ENCODE measurements at places on chromosomes 11 and 22.

GRCh38 chr22:27381552-27381951 lies 420.0 kb downstream of the MN1 start:
- no peak for DNase-seq

DNA sequence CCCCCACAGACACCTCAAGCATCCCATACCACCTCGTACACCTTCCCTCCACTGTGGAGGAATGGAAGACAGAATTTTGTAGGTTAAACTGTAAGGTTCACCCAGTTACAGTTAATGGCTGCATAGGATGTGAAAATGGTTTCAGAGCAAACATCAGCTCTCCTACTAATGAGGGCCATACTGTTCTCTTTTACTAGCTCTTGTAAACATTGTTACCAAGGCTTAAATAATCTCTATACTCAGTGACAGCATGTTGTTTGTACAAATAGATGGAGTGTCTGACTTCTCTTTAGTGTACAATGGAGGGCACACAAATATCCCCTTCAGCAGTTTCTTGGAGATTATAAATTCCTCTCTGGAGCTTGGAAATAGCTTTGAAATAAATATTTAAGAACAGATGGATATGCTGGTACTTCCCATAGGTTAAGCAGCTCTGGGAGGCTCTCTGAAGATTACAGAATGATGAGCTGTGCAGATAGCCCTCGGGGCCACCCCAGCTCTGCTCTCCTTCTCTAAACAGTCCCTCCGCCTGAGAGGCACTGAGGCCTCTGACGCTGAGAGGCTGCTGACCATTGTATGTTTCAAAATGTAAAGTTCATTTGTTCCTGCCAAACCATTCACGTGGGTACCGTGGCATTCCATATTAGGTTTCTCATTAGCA lies 25.7 kb downstream of the TTC12 start:
- DNase-seq, result no peak

- peak; percentile 10 for DNase-seq
Measured at GRCh38 chr11:46006418-46007070, 84.1 kb downstream of the LARGE2 start.

GRCh38 chr11:30786256-30787110 lies 200.3 kb upstream of the MPPED2 start:
- no peak for DNase-seq

DNA sequence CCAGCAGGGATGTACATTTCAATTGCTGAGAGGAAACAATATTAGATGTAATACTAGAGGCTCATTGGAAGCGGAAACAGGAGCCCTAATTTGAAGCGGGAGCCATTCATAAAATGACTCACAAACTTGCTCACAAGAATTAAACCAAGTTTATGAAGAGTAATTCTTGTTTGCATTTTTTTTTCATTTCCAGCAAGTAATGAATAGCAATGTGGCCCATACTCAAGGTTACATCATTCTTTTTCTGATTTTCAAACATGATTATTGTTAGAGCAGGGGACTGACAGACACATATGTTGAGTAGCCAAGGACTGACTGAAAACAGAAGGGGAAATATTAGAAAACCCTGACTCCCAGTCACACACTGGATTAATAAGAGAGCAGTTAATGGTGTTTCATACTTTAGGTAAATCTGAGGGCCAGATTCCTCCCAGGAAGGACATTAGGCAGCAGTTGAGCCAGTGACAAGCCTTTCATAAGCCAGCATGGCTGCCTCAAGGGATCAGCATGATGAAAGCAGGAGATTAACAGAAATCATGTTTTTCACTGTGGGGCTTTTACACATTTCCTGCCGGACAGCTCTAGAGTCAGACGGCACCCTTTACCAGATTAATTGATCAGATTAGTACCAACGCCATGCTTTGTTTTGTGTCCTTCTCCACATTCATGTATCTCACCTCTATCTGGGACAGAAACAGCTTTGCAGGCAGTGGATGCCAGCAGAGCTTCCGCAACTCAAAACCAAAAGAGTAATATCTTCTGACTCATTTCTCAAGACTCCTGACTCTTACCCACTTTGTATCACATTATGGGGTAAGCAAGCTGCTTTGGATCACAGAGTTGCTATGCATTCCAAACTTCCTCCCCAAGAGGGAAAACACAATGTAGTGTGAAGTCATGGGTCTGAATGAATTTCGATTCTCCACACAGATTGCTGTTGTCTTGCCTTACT lies 831.6 kb downstream of the KCNA4 start:
- DNase-seq, result no peak

DNA sequence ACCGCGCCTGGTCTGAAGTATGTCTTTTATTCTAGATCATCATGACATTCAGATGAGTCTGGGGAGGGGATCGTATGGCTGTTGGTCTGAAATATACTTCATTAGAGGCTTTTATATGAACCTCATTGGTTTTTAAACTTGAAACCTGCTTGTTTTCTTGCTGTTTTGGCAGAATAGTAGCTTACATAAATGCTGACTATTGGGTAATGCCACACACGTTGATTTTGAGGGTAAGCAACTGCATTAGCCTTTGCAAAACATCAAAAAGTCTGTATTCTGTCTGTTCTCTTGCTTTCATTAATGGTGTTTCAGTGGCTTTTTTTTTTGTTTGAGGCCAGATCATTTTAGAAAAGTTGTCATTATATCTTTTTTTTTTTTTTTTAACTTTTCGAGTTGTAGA lies 14.2 kb downstream of the PPME1 start:
- DNase-seq, result no peak

DNA sequence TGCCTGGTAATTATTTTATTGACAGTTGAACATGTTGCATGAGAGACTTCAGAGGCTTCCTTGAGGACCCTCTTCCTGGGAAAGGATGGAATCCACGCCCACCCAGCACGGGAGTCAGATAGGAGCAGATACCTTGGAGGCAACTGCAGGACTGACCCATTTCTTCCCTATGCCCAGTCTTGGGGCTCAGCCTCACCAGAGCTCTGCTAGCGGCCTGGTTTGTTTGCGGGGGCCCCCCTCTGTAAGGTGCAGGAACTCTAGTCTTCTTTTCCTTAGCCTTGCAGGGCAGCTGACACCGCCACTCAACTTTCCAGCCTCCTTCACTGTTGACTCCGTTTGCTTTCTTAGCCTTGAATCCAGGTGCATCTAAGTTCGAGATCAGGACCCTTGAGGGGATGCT lies 1032.8 kb downstream of the BRD1 start:
- DNase-seq, result no peak

DNA sequence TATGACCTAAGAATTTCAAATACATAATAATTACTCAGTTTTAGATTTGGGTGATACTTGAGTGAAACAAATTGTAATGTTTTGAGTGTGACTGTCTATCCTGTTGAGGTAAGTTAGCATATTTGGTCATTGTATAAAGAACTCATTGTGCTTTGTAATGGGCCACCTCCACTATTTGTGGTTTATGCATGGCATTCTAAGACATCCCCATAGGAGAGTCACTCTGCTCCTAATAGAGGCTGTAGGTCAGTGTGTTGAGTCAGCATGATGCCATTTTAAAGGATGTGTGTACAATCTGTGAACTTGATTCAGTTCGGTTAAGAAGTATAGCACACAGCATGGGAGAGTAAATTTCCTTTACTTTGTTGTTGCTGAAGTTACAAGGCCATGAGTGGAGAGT lies 1112.4 kb downstream of the JRKL start:
- DNase-seq, result no peak

DNA sequence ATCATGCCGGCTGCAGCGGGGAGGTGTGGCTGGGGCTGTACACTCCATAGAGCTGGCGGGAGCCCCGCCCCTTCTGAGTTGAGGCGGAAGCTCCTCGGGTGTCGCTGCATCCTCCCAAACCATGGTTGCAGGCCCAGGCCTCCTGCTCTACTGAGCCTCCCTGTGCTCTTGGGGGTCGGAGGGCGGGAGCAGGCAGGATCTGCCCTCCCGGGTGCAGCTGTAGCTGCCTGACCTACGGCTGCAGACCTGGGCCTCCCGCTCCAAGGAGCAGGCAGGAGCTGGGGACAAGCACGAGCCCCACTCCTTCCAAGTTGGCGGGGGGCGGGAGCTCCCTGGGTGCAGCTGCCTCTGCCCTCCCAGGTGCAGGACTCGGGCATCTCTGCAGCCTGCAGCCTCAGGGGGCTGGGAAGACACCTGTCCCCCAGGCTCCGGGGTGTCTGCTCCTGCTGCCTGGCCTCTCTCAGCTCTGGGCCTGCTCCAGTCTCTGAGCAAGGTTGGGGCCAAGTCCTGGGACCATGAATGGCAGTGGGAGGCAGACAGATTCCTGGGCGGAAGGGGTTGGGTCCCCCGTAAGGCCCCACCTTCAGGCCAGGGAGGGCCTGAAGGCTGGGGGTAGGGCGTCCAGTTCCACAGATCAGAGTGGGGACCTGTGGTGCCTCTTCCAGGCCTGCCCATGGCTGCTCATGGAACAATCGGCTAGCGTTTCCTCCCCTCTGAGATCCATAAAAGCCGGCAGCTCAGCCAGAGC lies 46.4 kb upstream of the SC5D start:
- DNase-seq, result no peak

GRCh38 chr11:128421577-128422330 lies 165.6 kb downstream of the ETS1 start:
- DNase-seq, result no peak

GRCh38 chr11:63770763-63771162 lies 2.2 kb upstream of the ZFTA start:
- DNase-seq, result no peak

DNA sequence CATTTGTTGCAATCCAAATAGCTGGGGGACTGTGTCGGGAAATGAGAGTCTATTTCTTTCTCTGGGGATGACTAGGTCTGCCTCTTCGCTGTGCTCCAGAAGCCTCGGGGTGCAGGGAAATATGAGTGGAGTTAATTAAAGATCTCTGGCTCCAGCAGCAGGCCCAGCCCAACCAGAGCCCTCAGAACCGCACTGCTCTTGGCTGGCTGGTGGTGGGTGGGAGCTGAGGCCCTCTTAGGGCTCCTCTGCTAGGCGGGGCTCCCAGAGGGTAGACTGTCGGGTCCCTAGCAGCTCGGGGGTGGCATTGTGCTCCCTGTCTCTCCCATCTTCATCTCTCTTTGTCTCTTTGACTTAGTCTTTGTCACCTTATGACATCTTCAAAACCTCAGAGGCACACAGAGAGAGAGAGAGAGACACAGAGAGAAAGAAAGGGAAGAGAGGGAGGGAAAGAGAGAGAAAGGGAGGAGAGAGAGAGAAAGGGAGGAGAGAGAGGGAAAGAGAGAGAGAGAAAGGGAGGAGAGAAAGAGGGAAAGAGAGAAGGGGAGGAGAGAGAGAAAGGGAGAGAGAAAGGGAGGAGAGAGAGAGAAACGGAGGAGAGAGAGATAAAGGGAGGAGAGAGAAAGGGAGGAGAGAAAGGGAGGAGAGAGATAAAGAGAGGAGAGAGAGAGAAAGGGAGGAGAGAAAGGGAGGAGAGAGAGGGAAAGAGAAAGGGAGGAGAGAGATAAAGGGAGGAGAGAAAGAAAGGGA lies 20.2 kb downstream of the MPPED1 start:
- no peak for DNase-seq

- no peak for DNase-seq
Measured at GRCh38 chr11:4546878-4547277, 1.9 kb downstream of the OR52M1 start.

DNA sequence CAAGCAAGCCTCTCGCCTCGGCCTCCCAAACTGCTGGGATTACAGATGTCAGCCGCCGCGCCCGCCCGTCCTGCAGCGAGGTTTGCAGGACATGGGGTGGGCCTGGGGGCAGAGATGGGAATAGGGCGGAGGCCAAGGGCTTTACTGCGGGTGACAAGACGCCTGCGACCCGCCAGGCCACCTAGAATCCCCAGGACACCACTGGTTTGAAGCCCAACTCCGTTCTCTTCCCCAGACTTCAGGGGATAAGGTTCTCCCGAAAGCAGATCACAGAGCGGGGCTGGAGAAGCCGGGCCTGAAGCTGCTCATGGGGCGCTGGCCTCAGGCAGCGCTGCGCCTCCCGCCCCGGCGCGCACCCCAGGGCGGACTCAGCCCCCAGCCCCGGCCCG lies 354 bp downstream of the POLR2L start:
- DNase-seq, result no peak

DNA sequence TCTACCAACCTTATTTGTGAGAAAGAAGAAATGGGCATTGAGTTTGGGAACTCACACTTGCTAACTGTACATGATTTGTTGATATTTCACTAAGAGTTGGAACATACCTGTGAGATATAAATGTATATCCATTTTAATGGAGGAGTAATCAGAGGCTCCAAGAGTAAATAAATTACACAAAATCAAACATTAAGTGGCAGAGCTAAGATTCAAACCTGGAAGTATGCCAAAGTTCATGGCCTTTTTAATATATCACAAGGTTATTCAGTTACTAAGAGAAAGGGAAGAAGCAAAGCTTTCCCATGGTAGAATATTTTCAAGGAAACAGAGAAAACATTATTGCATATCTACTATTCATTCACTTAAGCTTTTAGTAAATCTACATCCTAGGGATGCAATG lies 1641.1 kb downstream of the FAM181B start:
- DNase-seq, result no peak

GRCh38 chr11:9577556-9577955 lies 4.1 kb downstream of the WEE1 start:
- peak; percentile 44 for DNase-seq

- DNase-seq, result no peak
Measured at GRCh38 chr11:120912504-120912903, 111.4 kb upstream of the TBCEL start.

DNA sequence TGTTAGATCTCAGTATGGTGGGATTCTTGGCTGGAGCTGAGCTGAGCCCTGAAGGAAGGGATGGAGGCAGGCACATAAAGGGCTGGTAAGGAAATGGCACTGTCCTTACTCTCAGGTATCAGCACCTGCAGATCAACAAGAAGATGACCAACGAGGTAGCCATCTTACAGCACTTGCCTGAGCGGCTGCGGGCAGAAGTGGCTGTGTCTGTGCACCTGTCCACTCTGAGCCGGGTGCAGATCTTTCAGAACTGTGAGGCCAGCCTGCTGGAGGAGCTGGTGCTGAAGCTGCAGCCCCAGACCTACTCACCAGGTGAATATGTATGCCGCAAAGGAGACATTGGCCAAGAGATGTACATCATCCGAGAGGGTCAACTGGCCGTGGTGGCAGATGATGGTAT lies 2.4 kb downstream of the CNGA4 start:
- DNase-seq, result no peak

DNA sequence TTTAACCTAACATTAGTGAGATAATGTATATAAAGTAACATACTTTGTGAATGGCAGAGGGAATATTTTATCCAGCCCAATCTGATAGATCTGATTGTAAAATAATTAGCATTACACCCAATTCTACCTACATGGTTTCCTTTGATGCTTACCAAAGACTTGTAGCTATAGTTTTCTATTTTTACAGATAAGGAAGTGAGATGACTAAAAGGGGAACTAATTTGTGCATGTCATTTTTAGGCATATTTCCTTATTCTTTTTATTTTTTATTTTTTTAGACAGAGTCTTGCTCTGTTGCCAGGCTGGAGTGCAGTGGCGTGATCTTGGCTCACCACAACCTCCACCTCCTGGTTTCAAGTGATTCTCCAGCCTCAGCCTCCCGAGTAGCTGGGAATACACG lies 793.7 kb upstream of the LRRC4C start:
- no peak for DNase-seq
